ENCODE measurements at places on chromosomes 1 and 21.

- no peak for DNase-seq
Observed at GRCh38 chr1:48082271-48082962, 85.2 kb upstream of the TRABD2B start.

- DNase-seq: no peak
Observed at GRCh38 chr1:46724991-46725735, 6.2 kb upstream of the EFCAB14 start.

- no peak for DNase-seq
Observed at GRCh38 chr21:19608101-19608621, 1204.6 kb upstream of the TMPRSS15 start.

DNA sequence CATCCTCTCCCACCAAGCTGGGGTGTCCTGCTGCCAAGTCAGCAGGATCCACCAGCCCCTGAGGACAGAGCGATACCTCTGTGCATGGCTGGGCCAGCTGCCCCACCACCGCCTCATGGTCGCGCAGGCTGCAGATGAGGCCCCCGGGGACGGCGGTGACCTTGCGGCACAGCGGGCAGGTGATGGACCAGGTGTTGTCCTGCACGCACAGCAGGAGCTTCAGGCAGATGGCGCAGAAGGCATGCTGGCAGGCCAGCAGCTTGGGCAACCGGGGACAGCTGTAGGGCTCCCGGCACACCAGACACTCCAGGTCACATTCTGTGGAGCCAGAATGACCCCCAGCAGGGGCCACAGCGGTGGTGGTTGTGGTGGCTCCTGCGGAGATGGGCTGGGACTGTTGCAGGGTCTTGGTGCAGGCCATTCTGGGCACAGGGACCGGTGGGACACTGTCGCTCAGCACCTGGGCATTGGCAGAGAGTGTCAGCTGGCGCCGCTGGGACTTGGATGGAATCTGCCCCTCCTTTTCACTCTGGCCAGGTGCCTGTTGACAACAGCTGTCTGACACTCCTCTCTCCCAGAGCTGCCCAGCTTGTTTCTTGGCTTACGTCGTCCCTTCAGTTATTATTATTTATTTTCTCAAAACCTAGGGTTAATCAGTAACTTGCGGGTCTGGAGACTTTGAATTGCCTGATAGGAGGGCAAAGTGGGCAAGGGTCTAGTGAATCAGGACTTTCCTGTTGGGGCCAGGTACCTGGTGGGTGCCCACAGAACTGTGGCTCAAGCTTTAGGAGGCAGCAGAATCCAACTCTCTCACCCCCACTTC, at the start of gene RNF186:
Gene RNF186 (minus strand): TSS at position 603 of the 823 bp plus-strand sequence. CDS start 182 bp downstream, at position 421.
- DNase-seq: no peak

DNA sequence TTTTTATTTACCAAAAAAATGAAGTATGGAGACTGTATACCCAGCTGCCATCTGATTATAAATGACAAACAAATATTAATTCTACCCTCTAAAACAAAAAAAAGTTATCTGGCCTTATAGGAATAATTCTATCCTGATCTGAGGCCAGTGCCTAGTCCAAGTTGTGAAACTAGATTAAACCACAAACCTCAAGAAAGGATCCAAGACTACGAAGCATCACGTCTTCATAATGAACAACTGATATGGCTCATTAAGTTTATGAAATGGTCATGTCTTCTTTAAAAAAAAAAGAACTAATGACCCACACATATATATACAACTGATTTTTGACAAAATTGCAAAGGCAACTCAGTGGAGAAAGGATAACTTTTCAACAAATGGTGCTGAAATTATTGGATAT, 32.4 kb upstream of the CTTNBP2NL start:
- no peak for DNase-seq

DNA sequence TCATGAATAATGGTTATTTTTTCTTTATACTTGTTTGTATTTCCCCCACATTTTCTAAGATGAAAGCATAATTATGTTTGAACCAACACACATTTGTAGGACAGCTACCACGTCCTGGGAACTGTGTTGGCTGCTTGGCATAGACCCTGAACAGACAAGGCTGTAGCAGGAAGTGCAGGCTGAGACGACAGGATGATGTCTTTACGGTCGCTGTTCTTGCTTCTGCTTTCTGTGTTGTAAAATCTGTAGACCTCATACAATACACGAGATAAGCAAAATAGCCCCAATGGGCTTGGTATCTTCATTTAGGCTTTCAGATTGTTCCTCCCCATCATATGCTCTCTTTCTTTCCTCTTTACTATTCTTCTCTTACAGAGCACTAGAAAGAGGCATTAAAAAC, 23.3 kb upstream of the OTUD3 start:
- DNase-seq: no peak

GRCh38 chr1:182643699-182644098, 39.5 kb upstream of the RGS16 start:
- DNase-seq: no peak

- no peak for DNase-seq
Observed at GRCh38 chr1:222910699-222911098, 95.9 kb downstream of the DISP1 start.

DNA sequence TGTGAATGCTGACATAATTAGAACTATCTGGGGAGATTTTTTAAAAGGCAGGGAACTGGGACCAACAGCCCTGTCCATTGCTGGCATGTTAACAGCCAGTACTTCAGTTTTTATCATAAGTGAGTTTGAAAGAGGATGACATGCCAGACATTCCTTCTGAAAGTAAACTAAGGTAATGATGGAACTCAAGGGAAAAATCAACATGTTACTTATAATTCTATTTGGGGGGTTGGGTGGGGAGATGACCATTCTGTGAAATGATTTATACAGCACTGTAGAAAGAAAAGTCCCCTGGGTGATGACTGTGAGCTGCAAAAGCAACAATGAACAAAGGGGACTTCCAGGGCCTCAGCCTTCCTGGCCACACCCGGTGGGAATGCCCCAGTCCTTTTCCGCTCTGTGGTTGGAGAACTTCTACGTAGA, 5.4 kb upstream of the LAMC2 start:
- DNase-seq: no peak

Data from substantia nigra (tissue), 51 donors.